ENCODE measurements at places on chromosomes 13 and 19. TPM values are rescaled to one million over a fixed set of nuclear protein-coding genes. Genes with fewer than 3 reads are reported as not detected.

GRCh38 chr13:113650731-113651148 is 7.3 kb downstream of the ATP4B start:
- no peak for DNase-seq

DNA sequence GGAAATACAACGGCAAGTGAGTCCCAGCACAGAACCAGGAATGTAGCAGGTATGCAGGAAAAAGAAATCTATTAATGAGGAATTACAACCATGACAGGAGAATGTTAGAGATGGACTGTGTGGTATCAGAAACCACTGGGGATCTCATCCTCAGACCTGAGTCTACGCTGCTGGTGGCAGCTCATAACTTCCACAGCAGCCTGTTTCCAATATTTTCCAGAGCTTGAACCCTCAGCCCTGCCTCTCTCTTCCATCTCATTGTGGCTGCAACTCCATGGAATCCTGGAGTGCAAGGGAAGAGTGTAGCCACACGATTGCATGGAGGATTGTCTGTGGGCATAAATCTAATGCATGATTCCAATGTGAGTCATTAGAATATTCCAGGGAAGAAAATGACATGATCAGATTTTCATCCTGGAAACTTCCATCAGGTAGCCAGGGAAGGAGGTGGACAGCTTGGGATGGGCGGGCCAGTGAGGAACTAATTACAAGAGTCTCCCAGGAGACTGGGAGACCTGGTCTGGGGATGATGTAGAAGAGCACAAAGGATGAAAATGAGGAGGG is 14.9 kb downstream of the PLA2G4C start:
- no peak for DNase-seq

DNA sequence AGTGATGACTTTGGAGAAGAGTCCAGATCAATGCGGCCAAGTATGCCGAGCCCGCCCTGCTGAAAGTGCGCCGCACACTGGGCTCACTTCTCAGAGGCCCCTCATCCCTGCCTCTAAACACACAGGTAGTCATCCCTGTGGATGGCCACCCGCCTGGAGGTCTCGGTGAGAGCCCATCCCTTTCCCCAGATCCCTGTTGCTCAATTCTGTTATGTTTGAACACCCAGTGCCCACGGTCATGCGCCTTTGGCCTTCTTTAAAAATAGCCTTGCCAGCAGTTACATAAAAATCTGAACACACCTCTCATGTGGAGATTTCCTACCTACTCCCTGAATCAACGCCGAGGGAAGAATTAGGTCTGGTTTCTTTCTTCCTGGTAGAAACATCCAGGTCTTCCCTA is 11.9 kb downstream of the ELAVL1 start:
- DNase-seq = no peak

Gene KCNJ14
- 0.40 TPM for polyA plus RNA-seq

Gene ZNF681
- polyA plus RNA-seq = 6.3 TPM

Measured in left renal cortex interstitium (tissue), 4 donors.